ENCODE measurements at places on chromosomes 4 and X.

DNA sequence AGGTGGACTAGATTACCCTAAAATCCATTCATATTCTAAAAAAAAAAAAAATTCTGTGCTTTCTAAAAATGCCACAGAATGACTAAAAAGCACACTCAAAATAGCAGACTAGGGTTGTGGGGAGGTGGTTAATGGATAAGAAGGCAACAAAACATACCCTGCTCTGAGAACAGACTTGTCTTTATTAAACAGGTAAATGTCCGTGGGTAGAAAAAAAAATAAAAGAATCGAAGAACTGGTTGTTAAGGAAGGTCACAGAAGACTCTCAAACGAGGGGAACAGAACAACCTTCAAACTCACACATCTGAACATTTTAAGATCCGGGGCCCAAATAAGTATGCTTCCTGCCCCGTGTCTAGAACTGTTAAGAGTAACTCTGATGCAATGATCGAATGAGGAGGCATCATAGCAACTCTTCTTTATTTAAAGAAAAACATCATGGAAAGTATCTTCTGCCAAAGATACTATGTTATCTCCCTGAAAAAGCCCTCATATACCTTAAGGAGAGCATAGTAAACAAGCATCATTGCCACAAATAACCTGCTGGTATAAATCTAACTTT is 68.4 kb downstream of the ELF2 start:
- DNase-seq: no peak

DNA sequence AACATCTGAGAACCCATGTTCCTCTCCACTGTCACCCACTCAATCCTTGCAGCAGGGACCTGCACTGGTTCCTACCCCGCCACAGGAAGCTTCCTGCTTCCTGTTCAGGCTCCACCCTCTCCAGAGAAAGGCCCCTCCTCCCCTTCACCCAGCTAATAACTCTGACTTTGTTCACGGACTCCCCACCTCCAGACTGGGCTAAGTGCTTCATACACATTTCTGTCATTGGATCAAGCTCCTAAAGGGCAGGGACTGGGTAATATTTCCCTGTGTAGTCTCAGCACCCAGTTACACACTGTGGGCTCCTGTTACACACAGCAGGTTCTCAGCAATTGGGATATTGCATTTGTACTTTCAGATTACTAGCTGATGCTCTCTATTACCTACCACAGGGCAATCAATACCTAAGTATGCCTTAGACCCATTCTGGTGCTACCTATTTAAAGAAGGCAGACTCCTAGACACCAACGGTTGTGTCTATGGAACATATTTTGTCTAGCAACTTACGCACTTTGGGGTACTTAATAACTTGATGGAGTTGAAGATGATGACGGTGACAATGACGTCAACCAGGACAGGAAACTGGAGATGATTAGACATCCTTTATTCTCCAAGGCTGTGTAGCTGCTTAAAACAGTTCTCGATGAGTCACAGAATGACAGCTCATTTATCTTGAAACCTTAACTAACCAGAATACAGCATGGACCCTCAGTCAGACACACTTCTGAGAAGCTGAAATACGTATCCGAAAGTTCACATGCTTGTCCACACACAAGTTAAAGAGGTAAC is 58.1 kb downstream of the MAML3 start:
- peak; percentile 68 for DNase-seq

GRCh38 chrX:21412883-21413282 is 38.7 kb downstream of the CNKSR2 start:
- DNase-seq: no peak

- DNase-seq: no peak
These were observed 144.8 kb upstream of the CPEB2 start for GRCh38 chr4:14857475-14857874.

DNA sequence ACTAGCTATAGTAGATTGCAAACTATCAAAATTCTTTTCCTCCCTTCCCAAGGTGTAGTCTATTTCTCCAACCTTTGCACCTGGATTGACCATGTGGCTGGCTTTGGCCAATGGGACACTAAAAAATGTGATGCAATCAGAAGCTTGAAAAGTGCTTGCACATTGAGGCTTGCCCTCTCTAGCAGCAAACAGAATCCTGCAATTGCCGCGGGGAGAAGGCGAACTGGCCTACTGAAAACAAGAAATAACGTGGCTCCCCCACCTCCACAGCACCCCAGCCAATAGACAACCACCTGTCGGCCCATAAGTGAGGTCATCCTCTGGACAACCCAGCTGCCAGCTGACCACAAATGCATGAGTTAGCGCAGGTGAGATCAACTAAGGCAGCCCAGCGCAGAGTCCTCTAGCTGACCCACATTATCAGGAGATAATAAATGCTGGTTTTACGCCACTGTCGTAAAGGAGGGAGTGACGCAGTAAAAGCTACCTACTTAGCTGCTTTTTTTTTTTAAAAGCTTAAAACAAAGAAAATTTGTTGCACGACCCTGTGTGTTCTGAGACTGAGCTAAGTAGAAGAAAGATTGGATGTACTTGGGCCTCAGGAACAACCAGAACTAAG is 95.2 kb downstream of the GK start:
- no peak for DNase-seq

DNA sequence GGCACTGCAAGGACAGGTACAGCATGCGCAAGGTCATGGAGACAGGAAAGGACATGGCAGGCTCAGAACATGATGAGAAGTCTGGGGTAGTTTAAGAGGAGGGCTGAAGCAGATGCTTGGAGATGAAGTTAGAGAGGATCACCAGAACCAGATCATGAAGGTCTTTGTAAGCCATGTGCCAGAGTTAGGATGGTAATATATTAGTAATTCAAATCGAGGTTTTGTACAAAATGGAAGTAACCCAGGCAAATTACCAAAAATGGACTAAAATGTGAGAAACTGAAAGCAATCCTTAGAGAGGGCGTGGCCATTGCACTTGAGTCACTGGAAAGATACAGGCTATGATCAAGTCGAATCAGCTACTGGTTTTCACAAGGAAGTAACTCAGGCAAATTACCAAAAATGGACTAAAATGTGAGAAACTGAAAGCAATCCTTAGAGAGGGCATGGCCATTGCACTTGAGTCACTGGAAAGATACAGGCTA is 13.5 kb downstream of the RXFP1 start:
- DNase-seq: no peak

DNA sequence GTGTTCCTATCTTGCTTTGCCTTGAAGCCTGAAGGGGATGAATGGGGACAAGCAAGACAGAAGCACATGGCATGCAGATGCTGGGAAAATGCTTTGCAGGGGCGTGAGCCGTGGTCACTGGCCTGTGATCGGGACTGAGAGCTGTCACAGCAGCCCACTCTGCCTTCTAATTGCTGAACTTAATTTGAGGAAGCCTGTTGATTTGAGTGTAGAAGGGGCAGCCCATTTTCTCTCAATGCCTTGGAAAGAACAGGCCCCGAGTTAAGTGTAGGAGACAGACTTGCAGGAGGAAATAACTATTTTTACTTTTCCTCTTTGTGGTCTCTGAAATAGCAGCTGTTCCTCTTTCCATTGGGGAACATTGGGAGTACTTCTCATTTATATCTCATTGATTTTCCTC is 26.1 kb upstream of the TBC1D1 start:
- DNase-seq: no peak

- DNase-seq: no peak
These were observed 18.2 kb upstream of the RHOH start for GRCh38 chr4:40178672-40179071.

- peak; percentile 70 for DNase-seq
These were observed 731 bp downstream of the BRWD3 start for GRCh38 chrX:80808881-80809411.

- DNase-seq: no peak
These were observed 131.9 kb upstream of the MAP3K15 start for GRCh38 chrX:19647159-19647558.

GRCh38 chr4:41258783-41259182 is 2.1 kb downstream of the UCHL1 start:
- DNase-seq: no peak

DNA sequence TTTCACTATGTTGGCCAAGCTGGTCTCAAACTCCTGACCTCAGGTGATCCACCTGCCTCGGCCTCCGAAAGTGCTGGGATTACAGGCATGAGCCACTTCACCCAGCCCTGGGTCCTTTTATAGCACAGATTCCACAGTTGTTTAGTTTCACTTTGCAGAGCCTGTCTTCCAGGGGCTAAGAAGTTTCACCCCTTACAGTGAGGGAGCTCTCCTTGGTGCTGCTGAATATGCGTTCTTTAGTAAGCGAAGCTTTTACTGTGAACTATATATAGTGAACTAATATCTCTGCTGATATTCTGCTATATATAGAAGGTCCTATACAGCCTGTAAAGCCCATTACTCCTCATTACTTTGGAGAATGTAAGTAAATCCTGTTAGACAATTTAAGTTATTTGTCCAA is 4.2 kb downstream of the TCEAL6 start:
- DNase-seq: no peak

DNA sequence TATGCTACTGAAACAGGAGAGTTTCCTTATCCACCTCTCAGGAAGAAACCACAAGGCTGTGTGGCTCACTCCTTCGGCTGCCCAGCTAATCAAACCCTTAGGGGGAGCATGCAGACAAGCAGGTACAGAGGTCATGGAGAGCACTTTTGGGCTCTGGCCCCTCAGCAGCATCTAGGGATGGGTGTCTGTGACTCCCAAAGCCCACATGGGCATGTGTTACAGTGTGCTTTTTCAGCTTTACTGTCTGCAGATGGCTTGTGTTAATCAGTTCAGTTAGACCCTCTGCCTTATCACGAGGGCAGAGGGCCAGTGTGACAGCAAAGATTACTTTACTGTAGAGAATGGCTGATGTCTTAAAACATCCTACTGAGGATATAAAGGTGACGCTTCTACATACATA is 447.4 kb downstream of the PCDH10 start:
- DNase-seq: no peak

DNA sequence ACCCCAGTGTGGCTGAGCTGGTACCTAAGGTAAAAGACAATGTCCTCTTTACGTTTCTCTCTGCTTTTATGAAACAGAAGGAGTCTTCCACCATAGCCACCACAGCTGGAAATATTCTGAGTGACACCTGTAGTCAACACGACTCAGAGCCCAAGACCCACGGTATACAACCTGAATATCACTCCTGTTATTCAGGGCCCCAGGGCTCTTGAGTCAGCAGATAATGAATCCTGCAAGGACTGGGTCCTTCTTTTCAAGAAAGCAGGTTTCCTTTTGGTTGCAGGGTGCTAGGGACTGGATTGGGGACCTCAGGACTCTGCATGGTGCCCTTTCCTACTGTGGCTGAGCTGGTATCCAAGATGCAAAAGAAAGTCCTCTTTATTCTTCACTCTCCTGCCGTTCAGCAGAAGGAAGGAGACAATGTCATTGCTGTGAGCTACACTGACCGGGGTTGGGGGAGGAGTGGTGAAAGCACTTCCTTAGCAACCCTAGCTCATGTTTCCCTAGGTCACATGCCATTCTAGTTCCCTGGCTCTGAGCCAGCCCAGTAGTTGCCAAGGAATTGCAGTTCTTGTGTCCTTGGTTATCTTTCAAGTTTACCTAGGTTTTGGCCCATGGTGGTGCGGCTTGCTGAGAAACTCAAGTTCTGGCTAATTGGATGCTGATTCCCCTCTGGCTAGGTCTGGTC is 23.7 kb upstream of the UNC5C start:
- DNase-seq: peak; percentile 77

DNA sequence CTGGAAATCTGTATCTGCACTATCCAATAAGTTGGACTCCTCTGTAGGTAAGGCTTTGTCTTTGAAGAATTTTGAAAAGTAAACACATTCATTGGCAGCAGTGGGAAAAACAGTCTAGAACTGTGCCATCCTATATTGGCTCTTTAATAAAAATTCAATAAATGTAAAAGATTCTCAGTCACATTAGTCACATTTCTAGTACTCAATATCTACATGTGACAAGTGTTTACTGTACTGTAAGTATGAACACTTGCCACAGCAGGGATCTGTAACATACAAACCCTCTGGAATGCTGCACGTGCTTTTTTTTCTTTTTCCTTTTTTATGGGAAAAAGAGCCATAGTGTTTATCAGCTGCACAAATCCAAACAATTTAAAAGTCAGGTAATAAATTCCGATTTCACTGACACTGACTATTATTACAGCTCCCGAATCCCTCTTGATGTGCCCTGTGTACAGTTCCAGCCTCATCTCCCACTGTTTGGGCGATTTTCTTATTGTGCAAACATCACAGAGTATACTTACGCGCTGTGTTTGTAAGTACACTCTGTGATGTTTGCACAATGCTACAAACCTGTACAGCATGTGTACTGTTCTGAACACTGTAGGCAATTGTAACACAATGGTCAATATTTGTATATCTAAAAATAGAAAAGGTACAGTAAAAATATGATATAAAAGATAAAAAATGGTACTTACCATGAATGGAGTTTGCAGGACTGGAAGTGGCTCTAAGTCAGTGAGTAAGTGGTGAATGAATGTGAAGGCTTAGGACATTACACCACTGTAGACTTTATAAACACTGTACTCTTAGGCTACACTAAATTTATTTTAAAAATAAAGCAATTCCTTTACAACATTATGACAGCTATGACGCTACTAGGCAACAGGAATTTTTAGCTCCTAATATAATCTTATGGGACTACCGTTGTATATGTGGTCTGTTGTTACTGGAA is 8.7 kb downstream of the PYURF start:
- no peak for DNase-seq

GRCh38 chrX:110006821-110007375 is 4.0 kb downstream of the TMEM164 start:
- no peak for DNase-seq

DNA sequence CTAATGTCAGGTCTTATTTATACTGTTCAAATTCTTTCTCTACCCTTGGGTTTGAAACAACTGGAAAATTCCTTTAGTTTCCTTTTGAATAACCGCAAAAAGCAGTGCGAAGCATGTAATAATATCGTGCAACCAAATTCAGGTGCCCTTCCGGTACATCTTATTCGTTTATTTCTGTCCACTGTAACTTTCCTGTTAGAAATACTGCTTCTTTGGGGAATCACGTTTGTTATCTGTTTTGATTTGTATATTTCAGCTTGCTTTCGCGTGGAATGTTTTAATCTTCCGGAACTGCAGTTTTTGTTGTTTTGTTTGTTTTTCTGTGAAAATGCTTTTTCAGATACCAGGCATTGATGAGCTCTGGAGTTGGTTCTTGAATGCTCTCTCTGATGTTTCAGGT is 85.7 kb upstream of the HPRT1 start:
- no peak for DNase-seq

GRCh38 chrX:28158019-28158777 is 176.9 kb upstream of the DCAF8L1 start:
- no peak for DNase-seq

All from sigmoid colon (tissue), 7 donors.